GM13976 (cell line): ENCODE measurements at places on chromosomes 5 and 9.

- no peak for DNase-seq
Measured at GRCh38 chr9:120066315-120066714, 513.7 kb downstream of the CDK5RAP2 start.

DNA sequence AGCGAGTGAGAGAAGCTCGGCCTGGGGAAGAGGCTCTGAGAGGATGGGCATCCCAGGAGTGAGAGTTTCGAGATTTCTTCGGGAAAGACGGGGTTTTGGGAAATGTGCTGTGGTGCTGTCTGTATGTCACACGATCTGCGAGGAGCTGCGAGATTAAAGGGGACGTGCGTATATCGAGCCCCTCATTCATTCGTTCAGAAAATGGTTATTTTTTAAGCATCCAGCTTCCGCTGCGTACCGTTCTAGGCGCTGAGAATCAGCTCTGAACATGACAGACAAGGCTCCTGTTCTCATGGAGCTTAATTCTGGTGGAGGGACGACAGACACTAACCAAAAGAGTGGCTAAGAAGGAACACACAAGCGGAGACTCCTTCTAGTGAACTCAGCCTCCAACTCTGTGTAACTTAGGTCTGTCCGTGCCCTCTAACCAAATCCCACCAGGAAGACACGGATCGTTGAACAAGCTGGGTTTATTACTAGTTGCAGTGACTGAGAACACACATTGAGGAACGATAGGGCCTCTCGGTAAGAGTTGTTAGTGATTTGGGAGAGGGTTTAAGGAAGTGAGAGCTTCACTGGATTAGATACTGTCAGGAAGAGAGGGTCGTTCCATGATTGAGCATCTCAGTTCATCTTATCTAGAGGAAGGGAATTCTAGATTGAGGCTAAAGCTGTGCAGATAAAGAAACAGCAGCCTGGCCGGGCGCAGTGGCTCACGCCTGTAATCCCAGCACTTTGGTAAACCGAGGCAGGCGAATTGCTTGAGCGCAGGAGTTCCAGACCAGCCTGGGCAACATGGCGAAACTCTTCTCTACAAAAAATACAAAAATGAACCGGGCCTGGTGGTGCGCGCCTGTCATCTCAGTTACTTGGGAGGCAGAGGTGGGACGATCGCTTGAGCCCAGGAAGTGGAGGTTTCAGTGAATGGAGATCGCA is 1.0 kb upstream of the FBXW11 start:
- DNase-seq, result no peak

DNA sequence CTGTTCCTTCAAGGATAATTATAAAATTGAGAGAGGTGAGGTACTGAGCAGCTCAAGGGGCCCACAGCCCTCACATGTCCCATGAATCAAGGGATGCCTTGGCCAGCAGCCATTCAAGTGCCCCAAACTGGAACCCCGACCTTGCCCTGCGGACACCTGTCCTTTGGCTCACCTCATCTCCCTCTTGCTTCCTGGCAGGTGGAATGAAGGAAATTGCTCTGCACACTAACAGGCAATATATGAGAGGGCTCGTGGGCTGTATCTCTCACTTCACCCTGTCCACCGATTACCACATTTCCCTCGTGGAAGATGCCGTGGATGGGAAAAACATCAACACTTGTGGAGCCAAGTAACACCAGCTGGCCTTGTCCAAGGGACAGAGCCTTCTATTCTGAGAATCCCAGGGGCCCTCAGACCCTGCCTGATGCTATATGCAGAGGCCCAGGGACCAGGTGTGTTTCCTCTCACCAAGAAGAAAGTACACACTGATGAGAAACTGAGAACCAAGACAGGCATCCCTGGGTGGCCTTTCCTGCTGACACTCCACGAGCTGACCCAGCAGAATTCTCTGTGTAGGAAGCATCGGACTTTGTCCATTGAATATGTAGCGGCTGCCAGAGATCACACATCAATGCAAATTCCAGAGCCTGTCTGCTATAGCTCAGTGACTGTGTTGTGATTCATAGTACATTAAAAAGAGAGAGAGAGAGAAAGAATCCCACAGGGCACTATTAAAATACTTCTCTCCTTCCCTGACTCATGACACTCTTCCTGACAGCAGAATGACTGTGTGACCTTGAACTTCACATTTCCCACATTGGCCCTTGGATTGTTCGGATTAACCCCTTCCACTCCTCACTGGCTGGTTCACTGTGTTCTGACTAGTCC is 92.6 kb downstream of the LIFR start:
- DNase-seq, result no peak

DNA sequence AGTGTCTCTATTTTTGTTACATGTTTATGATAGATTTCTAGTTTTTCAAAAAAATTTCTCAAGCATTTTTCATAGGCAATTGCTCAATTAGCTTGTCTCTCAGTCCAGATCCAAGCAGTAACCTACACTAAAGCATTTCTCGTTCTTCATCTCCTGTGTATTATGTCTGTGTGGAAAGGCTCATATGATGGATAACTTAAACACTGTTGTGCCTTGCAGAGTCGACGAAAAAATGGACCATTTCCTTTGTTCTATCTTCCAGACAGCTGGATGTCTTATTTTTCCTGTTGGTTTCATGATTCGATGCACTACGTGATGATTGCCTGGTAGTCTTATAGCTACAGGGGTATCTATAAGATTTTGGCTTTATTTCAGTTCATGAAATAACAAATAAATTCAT is 347.8 kb downstream of the TRPM3 start:
- DNase-seq, result no peak

DNA sequence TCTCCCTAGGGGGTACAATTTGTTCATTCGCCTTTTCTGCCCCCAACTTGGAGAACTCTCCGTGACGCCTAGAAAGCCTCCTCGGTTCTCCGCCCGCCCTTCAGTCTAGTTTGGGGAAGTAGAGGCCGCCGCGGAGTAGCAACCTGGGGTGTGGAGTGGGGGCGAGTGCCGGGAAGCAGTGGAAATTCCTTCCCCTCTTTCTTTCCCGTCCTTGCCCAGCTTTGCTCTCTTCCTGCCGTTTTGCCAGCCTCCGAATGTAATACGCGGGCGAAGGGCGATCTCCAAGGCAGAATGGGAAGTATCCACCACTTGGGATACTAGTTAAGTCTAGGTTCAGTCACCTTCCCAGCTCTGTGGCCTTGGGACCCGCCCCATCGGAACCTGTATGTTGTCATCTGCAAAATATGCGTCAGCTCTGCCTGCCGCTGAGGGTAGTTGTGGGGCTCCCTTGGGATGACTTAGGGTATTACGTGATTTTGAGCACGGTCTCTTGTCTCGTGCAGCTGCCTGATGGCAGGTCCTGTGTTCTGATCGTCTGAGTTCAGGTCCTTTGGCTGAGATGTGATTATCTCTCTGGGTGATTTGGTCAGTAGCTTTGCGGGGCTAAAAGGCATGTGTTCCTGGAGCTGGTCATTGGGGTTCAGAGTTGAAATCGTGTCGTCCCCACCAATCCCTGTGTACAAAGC is 724 bp downstream of the PAM start:
- peak; percentile 73 for DNase-seq

DNA sequence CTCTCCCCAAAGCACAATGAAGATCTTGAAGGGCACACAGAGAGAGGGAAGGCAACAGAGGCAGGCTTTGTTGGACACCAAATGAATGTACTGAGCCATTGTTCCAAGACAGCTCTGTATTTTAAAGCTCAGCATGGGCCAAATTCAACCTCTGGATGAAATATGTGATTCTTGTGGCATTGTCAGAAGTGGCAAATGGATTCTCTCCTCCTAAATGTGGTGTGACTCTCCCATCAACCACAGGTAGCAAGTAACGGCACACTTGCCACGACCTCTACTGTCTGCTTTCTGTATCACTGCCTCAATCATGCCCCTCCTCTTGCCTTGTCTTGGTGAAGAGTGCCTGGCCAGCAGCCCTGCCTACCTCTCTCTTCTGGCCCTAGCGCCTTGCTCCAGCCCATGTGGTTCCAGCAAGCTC is 6.1 kb upstream of the MOB3B start:
- DNase-seq, result peak; percentile 26

DNA sequence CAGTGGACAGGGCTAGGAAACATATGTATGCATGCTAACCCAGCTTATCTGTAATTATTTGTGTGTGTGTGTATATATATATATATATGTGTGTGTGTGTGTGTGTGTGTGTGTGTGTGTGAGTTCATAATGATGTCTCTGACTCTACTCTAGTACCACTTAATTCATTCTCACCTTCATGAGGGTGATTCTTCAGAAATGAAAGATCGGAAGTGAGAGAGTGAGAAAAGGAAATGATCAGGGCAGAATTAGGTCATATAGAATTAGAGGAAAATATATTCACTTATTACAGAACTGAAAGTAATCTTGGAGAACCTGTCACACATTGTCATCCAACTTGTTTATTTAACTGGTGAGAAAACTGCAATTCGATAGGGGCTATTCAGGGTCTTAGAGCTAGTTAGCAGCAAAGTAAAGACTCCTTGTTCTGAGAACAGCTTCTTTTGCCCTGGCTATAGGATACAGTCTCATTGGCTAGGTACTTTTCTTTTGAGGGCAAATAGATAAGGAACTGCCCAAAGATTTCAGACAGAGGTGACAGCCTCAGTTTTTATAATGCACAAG is 58.8 kb downstream of the C9orf153 start:
- DNase-seq, result peak; percentile 30

DNA sequence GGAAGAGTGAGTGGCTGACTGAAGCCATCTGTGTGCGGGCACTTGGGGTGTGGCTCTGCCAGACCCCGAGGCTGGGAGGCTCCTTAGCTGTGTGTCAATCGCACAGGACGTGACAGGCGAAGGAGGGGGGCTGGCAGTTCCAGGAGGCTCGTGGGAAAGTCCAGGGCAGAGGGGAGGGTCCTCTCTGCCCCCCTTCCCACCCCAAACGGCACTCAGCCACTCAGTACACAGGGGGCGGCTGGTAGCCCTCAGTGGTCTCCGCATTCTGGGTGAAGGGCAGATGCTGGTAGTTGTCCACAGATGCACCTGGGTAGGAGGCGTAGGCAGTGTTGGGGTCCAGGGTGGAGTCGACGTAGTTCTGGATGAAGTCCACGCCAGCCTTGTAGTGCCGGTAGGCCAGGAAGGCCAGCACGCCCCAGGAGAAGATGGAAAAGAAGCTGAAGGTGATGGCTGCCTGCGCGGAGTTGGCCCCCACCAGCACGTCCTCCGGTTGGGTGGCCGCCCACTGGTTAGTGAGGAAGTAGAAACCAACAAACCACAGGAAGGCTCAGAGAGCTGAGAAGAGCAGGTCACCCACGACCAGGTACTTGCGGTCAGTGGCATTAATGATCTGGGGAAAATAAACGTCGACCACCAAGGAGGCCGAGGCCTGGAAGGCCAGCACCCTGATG is 85.4 kb upstream of the CEP78 start:
- no peak for DNase-seq

DNA sequence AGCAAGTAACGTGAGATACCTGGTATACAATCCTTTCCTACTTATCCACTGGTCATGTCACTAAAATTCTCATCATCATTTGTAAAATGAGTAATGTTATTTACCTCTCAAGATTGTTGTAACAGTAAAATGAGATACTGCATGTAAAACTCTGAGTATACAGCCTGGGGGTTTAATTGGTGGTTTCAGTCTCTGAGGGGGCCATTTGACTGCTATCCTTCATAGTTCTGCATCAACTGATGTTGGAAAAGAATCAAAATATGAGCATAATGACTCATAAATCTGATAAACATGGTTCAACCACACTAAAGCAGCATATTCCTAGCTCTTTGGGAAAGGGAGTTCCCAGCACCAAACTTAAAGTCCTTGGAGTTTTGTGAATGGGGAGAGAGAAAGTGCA is 181.0 kb upstream of the GHR start:
- no peak for DNase-seq

GRCh38 chr9:68708513-68708912 is 3.5 kb downstream of the PIP5K1B start:
- DNase-seq, result peak; percentile 39

DNA sequence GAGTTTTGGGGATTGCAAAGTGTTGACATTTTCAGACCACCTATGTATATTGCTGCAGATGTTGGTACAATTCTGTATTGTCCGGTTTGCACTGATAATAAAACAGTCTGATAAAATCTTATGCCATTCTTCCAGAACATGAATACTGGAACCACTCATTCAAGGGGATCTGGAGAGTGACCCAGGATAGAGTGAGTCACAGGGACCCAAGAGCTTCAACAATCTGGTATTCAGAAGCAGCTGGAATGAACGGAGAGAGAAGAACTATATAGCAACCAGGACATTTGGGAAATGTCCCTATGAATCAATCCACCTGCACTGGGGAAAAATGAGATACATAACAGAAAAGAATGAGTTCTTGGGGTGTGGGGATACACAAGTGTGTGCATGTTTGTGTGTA is 73.3 kb downstream of the SH3TC2 start:
- no peak for DNase-seq

DNA sequence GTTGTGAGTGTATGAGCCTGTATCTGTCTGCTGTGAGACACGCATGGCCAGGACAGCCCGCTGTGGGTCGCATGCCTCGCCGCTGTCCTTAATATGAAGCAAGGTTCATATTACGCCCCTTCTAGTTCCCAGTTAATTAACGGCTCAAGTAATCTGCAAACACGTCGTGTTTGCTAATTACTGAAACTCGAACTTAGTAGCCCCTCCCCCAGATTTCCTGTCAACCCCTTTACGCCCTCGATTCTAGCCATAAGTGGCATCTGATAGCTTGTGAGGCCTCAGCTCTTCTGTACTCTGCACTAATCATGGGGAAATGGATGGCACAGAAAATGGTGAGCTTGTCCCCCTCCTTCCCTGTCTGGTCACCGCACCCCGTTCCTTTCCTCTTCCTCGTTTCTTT is 116.9 kb upstream of the OTULINL start:
- DNase-seq, result no peak

GRCh38 chr9:125888211-125888610 is 141.0 kb downstream of the PBX3 start:
- DNase-seq, result no peak

GRCh38 chr5:101539315-101539714 is 636.2 kb upstream of the ST8SIA4 start:
- DNase-seq, result no peak

GRCh38 chr9:115416299-115416698 is 298.3 kb upstream of the TNC start:
- no peak for DNase-seq

DNA sequence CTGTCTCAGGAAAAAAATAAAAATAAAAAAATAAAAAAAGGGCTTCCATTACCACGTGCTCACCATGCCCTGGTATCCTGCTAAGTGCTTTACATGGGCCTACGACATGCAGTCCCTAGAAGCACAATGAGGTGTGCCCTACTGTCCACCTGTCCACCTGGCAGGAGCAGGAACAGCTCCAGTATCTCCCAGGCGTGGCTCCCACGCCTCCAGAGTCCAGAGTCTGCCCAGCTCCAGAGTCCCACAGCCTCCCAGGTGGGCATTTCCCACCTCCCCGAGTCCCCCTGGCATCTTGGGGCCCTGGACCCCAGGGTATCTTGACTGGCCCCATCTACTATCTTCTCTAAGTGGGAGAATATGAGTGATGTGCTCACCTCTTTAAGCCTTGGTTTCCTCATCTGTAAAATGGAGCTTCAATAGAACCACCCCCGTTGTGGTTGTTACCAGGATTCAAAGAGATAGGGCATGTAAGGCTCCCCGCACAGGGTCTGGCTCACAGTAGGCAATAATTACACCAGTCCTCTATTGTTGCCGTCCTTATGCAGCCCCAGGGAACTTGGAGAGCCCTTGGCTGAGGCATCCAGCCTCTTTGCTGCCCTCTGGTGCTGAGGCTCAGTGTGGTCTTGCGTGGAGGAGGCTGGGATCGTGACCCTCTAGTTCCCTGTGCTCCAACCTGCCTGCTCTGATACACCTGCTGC is 8.9 kb downstream of the CXCL14 start:
- DNase-seq, result no peak

GRCh38 chr5:174425271-174425963 is 299.0 kb upstream of the MSX2 start:
- DNase-seq, result no peak
